Prostate gland (tissue), 2 donors: ENCODE measurements at places on chromosomes 11 and 22.

DNA sequence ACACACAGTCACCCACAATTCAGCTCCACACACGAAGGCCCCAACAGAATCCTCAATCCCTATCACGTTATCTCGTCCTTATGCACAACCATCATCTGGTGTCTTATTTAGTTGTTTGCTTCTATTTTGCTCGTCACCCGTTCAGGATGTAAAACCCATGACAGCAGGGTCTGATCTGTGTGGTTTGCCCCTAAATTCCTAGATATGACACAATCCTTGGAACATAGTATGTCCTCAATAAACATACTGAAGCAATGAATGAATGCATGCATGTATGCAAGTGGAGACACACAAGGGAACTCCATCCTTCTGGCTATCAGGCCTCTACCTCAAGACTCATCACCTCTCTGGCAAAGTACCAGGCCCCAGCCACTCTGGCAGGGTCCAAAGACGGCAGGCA lies 20.2 kb downstream of the STARD10 start:
- DNase-seq, result no peak

- peak; percentile 36 for DNase-seq
Measured at GRCh38 chr11:34600339-34601084, 20.4 kb upstream of the EHF start.

GRCh38 chr11:63506876-63507275 lies 992 bp downstream of the LGALS12 start:
- no peak for DNase-seq

DNA sequence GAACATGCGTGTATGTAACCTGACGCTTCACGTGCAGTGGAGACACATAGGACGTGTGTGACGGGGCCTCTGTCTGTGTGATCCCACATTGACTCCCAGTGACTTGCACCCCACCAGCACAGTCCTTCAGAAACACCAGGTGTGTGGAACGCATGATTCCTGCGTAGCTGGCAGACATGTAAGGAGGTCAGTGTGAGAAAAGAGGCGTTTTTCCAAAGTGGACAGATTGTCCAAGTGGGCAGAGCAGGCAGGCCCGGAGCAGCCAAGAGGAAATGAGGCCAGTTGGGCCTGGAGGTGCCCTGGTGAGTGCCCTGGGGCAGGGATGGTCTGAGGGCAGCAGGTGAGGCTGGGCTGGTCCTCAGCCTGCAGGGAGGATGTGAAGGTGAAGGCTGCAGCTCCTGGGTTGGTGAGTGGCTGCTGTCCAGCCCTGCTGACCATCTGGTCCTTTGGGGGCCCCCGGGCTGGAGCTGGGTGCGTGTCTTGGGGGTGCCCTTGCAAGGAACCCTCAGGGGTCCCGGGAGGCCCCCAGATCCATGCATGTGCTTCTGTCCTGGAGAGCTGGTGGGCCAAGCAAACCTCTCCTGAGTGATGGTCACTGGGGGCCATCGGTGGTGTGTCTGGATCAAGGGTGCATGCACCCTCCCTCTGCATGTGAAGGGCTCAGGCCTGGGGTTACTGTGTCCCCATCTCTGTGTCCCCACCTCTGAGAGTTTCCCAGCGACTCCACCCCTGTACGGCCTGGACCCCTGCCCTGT lies 26.6 kb downstream of the SHANK3 start:
- DNase-seq, result no peak

DNA sequence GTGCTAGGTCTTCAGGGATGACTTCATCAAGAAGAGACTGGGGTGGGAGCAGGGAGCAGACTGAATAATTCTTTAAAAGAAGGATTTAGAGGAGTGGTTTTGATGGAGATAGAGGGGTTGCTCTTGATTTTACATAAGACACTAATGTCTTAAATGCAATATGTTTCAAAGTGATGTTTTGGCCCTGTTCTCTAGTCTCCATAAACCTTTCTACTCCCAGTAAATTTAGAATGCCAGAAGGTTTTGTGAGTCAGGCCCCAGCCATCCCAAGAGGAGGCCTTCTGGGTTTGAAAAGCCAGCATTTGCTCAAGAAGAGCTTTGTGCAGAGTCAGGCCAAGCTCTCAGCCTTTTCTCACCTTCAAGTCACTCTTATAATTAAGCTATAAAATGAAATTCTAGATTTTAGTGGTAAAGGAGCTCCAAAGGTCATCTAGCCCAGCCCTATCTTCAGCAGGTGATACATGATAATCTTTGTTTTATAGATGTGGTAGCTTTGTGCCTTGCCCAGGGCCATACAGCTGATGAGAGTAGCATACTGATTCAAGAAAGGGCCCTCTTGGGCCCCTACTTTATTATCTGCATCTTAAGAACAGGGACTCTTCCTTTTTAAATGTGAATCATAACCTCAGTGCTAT lies 122.8 kb upstream of the MTNR1B start:
- no peak for DNase-seq

DNA sequence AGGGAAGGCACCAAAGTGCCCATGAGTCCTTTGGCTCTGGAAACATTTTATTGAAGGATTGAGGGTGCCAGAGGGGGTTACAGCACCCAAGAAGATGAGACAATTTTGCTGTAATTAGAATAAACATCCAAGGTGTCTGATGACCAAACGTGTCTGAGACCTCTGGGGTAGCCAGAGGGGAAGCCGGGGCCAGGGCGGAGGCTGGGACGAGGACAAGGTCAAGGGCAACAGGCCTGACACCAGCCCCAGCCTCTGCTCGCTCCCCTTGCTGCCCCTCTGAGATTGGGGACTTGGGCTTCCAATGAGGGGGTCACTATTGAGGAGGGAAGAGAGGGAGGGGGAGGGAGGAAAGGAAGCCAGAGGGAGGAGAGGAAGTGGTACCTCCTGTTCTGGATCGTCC lies 25.6 kb downstream of the TMPRSS6 start:
- no peak for DNase-seq

DNA sequence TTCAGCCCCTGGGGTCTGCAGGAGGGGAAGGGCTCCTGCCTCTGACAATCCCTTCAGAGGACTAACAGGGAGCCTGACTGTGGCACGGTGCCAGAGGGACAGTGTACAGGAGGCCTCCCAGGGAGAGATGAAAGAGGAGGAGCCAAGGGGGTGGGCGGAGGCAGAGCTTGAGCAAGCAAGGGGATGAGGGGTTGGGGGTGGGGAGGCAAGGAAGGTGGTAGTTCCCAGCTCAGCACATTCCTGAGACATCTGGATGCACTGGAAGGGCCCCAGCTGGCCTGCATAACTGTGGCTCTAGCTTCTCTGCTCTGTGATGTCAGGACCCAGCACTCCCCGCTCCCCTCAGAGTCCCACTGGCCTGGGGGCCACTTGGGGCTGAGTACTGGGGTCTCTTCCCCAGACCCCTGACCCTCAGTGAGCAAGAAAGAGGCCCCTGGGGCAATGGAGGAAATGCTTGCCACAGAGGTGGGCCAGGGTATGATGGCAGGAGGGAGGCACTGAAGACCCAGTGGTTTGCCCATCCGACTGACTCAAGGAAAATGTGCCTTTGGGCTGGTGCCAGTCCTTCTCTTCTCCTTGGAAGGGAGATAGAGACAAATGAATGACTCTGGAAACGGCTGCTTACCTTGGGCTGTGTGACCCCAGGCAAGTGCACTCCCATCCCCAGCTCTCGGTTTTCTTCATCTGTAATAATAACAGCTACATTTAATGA lies 13.3 kb downstream of the CREB3L1 start:
- peak; percentile 70 for DNase-seq

- DNase-seq, result no peak
Measured at GRCh38 chr11:121153472-121153871, 52.4 kb downstream of the TECTA start.
